Inflammatory macrophage treated with lipopolysaccharide for 4 hours (primary cell): ENCODE measurements at places on chromosomes 2 and 18.

DNA sequence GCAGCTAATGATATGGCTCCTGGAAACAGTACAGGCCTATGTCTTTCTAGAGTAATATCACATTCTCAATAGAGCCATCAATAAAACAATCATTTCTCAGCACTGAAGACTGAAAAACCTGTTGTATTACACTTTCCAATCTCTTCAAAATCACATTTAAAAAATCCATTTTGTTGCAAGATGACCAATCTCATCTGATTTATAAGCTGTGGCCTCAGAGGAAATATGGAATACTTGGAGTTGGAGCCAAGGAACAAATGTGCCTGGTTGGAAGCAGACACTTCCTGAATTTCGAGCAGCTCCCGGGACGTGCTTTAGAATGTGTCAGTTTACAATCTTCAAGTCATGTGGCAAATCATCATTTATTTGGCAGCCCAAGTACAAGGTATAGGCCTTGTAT is 114.5 kb downstream of the ADCYAP1 start:
- no peak for DNase-seq

- no peak for DNase-seq
Measured at GRCh38 chr2:121888189-121888557, 132.7 kb downstream of the TSN start.

DNA sequence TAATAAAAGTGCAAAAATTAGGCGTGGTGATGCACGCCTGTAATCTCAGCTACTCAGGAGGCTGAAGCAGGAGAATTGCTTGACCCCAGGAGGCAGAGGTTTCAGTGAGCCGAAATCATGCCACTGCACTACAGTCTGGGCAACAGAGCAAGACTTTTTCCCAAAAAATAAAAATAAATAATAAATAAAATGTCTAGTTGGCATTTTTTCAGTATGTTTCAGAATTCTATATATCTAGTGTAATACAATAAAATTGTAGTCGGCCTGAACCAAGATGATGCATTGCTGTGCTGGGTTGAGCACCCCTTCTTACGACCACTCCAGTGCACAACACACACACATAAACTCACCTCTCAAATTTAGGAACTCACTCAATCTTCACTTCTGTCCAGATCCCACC is 108.2 kb downstream of the XIRP2 start:
- DNase-seq, result no peak

DNA sequence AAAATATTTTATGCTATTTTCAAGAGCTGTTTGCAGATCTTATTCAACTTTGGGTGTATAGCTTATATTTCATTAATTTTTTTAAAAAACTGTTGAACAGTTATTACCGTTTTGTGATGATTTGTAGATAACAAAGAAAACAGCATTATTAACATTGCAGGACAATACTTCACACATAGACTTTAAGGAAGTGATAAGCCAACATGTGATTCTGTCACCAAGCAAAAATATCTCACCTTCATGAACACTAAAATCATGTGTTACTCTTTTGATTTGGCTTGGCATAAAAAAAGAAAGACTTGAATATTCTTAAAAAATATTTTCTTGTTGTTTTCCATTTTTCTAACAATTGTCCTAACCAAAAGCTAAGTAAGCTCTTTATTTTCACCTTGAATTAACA is 33.0 kb downstream of the SLC35F5 start:
- DNase-seq, result no peak

DNA sequence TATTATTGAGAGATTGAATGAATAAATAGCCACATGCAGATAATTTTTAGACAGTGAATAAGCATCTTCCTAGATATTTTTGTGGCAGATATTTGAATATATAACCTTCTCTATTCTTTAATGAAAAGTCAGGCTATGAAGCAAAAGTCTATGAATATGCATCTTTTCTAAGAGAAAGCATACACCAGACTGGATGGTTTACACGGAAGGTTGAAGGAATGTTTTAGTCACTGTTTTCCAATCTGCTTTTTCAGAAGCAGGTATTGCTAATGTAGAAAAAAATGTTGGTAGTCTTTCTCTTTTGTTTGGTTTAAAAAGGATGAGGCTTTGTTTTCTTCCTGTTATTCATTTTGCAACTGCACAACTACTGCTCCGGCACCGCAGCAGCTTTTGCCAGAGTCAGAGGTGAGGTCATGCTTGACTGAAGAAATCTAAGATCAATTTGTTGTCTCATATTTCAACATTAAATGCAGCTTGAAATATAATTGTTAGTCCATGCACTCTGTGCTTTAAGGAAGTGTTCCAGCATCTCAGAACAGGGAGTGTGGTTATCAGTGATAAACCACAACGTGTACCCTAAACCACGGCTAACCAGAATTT is 1540.8 kb upstream of the PIK3C3 start:
- DNase-seq, result no peak

DNA sequence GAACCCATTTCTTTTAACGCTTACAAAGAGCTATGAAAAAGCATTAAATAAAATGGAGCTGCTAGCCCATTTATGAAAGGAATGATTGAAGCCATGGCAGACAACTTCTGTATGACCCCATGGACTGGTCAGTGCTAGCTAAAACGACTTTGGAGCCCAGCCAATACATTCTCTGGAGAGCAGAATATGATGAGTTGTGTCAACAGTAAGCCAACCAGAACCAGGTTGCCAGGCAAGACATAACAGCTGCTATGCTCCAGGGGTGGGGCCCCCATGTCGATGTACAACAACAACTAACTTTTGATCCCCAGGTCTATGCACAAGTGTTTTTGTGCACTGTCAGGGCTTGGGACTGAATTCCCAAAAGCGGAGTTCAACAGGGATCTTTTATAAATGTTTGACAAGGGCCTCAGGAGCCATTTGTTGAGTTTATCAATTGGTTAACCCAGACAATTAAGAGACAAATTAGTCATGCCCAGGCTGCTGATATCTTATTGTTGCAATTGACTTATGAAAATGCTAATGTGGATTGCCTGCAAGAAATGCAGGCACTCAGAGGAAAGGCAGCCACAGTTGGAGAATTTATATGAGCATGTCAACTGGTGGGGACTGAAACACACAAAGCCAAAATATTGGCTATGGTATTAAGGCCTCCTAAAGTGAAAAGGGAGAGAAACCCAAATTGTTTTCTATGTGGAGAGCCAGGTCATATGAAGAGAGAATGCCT is 64.6 kb upstream of the MYO3B start:
- DNase-seq, result no peak

DNA sequence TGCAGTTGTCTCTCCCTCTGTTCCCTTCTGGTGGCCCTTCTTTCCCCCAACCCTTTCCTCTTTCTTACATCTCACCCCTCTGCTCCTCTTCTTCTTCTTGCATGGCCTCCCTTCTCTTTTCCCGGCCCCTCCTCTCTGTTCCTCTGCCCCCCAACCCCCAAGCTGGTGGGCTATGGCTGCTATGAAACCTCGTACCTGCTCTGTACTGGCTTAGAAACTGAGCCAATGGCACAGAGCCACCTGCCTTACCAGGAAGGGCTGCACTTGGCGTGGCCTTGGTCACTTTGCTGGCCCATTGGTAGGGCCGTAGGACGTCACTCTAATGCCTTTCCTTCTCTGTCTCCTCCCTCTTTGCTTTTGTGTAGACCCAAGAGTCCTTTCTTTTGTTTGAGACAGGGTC is 78.9 kb downstream of the LRRFIP1 start:
- DNase-seq, result no peak

- no peak for DNase-seq
Measured at GRCh38 chr18:23068011-23068410, 67.3 kb upstream of the CABLES1 start.

- DNase-seq, result peak; percentile 83
Measured at GRCh38 chr2:38615237-38615636, 12.5 kb upstream of the HNRNPLL start.
